Esophagus squamous epithelium (tissue), 5 donors: ENCODE measurements at places on chromosomes 6 and 20. TPM values are rescaled to one million over a fixed set of nuclear protein-coding genes. Genes with fewer than 3 reads are reported as not detected.

GRCh38 chr6:146670161-146670560 is 71.4 kb downstream of the ADGB start:
- H3K4me1 ChIP-seq: no peaks in the 10 kb centered on the region
- H3K27me3 ChIP-seq: no peaks in the 10 kb centered on the region
- no peak overlapping the region for H3K4me3 ChIP-seq
- H3K36me3 ChIP-seq: no peaks in the 10 kb centered on the region

GRCh38 chr6:89027756-89028155 is 52.8 kb upstream of the PNRC1 start:
- H3K4me3 ChIP-seq: no peak overlapping the region
- peaks cover 42% of the 10 kb centered on the region for H3K4me1 ChIP-seq
- no peaks in the 10 kb centered on the region for H3K36me3 ChIP-seq
- DNase-seq: no peak

DNA sequence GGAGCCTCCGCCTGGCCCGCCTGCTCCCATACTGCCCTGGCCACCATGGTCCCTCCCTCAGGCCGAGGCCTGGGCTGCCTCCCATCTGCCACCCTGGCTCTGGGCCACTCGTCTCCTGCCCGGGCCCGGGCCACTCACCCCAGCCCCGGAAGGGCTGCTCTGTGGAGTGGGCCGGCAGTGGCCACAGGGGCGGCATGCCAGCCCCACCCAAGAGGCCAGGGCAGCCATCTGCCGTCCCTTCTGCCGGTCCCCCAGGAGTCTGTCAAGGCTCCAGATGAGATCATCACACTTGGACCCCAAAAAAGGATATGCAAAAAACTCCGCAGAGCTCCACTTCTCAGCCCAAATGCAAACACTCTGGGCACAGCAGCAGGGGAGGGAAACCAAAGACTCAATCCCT is 23.8 kb upstream of the TLDC2 start:
- peak overlapping the region; percentile 51 for H3K4me3 ChIP-seq
- H3K27me3 ChIP-seq: no peaks in the 10 kb centered on the region
- DNase-seq: no peak
- peaks cover 2% of the 10 kb centered on the region for H3K36me3 ChIP-seq
- peak overlapping the region; percentile 86 for H3K27ac ChIP-seq
- peaks cover 81% of the 10 kb centered on the region for H3K4me1 ChIP-seq

GRCh38 chr6:143810745-143811144 is 32.4 kb upstream of the LTV1 start:
- H3K27me3 ChIP-seq: no peaks in the 10 kb centered on the region
- no peak overlapping the region for H3K27ac ChIP-seq

GRCh38 chr20:13644010-13644409 is 5.3 kb upstream of the TASP1 start:
- no peak for DNase-seq
- no peak overlapping the region for H3K27ac ChIP-seq
- no peaks in the 10 kb centered on the region for H3K27me3 ChIP-seq
- no peak overlapping the region for H3K4me3 ChIP-seq

DNA sequence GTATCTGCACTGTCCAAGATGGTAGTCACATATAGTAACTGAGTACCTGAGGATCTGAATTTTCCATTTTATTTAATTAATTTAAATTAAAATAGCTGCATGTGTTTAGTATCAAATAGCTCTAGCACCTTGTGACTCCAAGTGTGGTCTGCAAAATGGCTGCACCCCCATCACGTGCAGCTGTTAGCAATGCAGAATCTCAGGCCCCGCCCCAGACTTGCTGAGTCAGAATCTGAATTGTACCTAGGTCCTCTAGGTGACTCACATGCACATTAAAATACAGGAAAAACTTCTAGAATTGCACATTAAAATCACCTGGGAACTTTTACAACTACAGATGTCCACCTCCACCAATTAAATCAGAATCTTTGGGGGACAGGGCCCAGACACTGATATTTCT is 19.2 kb upstream of the FAM83C start:
- no peaks in the 10 kb centered on the region for H3K36me3 ChIP-seq
- no peaks in the 10 kb centered on the region for H3K27me3 ChIP-seq
- no peak for DNase-seq
- H3K27ac ChIP-seq: peak overlapping the region; percentile 48
- H3K4me1 ChIP-seq: peaks cover 24% of the 10 kb centered on the region

GRCh38 chr6:111566873-111567517 is 38.7 kb downstream of the TRAF3IP2 start:
- no peak overlapping the region for H3K4me3 ChIP-seq
- H3K27me3 ChIP-seq: no peaks in the 10 kb centered on the region
- peaks cover 3% of the 10 kb centered on the region for H3K36me3 ChIP-seq
- no peak for DNase-seq
- peaks cover 48% of the 10 kb centered on the region for H3K4me1 ChIP-seq

The GRM1 gene
- total RNA-seq: not detected

- H3K4me1 ChIP-seq: peaks cover 18% of the 10 kb centered on the region
- H3K27ac ChIP-seq: no peak overlapping the region
- no peak overlapping the region for H3K4me3 ChIP-seq
- no peaks in the 10 kb centered on the region for H3K36me3 ChIP-seq
Measured at GRCh38 chr6:137798261-137798660, 68.8 kb upstream of the TNFAIP3 start.

DNA sequence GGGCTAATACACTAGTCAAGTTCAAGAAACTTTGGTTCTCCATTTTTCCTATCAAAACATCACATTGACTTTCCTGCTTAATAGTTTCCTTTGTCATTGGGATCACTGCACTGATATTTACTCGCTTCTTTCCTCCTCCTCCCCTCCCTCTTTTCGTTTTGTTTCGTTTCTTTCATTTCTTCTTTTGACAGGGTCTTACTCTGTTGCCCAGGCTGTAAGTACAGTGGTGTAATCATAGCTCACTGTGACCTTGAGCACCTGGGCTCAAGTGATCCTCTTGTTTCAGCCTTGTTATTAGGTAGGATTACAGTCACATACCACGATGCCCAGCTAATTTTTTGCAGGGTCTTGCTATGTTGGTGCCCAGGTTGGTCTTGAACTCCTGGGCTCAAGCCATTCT is 12.3 kb downstream of the PAQR8 start:
- H3K36me3 ChIP-seq: no peaks in the 10 kb centered on the region
- no peak overlapping the region for H3K27ac ChIP-seq
- no peak overlapping the region for H3K4me3 ChIP-seq
- no peaks in the 10 kb centered on the region for H3K27me3 ChIP-seq
- H3K4me1 ChIP-seq: peaks cover 7% of the 10 kb centered on the region
- no peak for DNase-seq

The AGER gene
- 0.59 TPM for total RNA-seq

DNA sequence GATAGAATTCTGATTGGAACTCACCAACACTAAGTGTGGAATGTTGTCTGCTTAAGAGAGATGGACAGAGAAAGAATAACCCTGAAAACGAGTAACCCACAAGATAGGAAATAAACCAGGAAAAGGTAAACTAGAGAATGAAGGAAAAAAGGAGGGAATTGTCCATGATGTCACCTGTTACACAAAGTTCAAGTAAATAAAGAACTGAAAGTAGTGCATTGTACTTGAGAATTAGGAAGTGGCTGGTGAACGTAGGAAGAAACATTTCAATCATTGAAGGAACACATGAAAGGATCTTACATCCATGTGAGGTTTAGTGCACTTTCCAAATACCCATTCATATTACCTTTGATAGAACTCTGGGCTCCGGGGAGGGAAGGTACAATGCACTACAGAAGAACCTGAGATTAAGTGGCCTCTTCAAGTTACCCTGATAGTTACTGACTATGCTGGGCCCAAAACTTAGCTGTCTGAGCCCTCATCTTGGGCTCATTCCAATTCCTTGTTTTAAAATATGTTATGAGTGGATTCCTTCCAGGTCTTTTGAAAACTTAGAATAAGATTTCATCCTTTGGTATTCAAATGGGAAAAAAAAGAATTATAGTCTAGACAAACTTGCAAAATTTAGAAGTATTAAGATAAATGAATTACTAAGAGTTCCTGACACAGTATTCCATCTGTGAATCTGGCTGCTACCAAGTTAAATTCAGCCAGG is 1.1 kb upstream of the STX7 start:
- peak overlapping the region; percentile 92 for H3K4me3 ChIP-seq
- no peaks in the 10 kb centered on the region for H3K36me3 ChIP-seq
- DNase-seq: no peak
- no peaks in the 10 kb centered on the region for H3K27me3 ChIP-seq

The ADAM33 gene
- 9.4 TPM for total RNA-seq

GRCh38 chr6:168123165-168123911 is 44.3 kb upstream of the FRMD1 start:
- DNase-seq: no peak
- H3K4me3 ChIP-seq: no peak overlapping the region
- H3K4me1 ChIP-seq: no peaks in the 10 kb centered on the region
- no peak overlapping the region for H3K27ac ChIP-seq

GRCh38 chr6:52409499-52409898 is 10.6 kb upstream of the EFHC1 start:
- H3K36me3 ChIP-seq: no peaks in the 10 kb centered on the region
- no peak overlapping the region for H3K27ac ChIP-seq
- peaks cover 8% of the 10 kb centered on the region for H3K4me1 ChIP-seq
- DNase-seq: no peak

DNA sequence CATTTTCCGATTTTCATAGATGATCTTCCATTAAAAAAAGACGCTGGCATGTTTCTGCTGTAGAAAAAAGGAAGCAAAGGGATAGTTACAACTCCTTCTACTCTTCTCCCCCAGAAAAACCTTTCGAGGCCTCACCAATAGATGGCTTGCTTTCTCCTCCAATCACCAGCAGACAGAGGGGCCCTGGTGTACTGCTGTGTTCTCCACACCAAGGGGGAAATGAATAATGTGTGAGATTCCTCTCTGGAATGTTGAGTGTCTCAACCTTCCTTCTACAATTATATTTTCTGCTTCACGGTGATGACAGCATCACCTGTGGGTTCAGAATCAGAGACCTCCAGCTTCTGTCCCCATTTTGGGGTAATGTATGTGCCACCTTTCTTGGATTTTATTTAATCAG is 185.7 kb upstream of the FLRT3 start:
- H3K27me3 ChIP-seq: no peaks in the 10 kb centered on the region
- no peak overlapping the region for H3K4me3 ChIP-seq
- no peaks in the 10 kb centered on the region for H3K4me1 ChIP-seq
- H3K27ac ChIP-seq: peak overlapping the region; percentile 75

DNA sequence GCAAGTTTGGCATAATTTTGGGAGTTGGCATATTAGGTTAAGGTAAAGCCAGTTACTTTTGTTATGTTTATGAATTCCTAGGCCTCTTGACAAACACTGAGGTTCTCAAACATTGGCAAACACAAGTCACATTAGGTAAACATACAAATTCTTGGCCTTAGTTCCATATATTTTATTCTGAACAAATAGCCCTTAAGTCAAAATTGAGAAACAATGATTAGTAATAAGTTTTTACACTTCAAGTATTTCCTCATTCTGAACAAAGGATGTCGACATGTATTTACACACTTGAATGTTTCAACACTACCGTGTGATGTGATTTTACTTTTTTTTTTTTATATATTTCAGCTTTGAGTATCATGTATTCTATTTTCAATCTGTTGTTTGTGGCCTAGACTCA is 3.8 kb upstream of the ECHDC1 start:
- DNase-seq: no peak
- H3K36me3 ChIP-seq: no peaks in the 10 kb centered on the region
- peak overlapping the region; percentile 49 for H3K27ac ChIP-seq
- H3K27me3 ChIP-seq: no peaks in the 10 kb centered on the region
- peaks cover 13% of the 10 kb centered on the region for H3K4me1 ChIP-seq
- H3K4me3 ChIP-seq: no peak overlapping the region

- no peak overlapping the region for H3K27ac ChIP-seq
- no peaks in the 10 kb centered on the region for H3K36me3 ChIP-seq
- H3K4me3 ChIP-seq: no peak overlapping the region
- no peaks in the 10 kb centered on the region for H3K27me3 ChIP-seq
- no peak for DNase-seq
Measured at GRCh38 chr20:24734139-24734538, 214.9 kb upstream of the CST7 start.

DNA sequence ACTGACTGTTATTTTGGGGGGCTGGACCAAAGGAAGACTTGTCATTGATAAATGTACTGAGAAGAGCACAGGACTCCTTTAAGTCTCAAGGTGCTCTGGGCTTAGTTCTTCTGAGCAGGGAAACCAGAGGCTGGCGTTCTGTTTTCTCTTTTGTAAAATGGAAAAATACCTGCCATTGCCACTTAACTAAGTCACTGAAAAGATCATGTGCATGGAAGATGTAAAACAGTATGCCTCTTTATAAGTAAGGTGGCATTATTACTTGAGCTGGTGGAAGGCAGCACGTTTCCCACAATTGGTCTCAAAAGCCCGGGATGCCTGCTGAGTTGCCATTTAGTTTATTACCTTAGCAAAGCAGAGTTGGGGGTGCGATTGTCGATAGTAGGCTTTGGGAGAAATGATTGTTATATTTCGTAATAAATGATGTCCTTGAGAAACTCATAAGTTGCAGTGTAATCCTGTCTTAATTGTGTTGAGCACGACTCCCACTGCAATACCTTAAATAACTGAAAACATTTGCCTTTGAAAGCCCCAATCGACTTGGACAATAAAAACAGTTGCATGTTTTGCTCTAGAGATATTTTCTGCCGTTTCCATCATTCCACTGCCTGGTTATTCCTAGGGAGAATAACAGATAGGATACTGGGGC is 3.6 kb downstream of the JARID2 start:
- H3K36me3 ChIP-seq: no peaks in the 10 kb centered on the region
- DNase-seq: no peak
- H3K27ac ChIP-seq: peak overlapping the region; percentile 99
- peak overlapping the region; percentile 90 for H3K4me3 ChIP-seq
- H3K4me1 ChIP-seq: peaks cover 27% of the 10 kb centered on the region
- no peaks in the 10 kb centered on the region for H3K27me3 ChIP-seq

The HNF4A gene
- total RNA-seq: not detected

- H3K27me3 ChIP-seq: no peaks in the 10 kb centered on the region
- no peaks in the 10 kb centered on the region for H3K36me3 ChIP-seq
- H3K4me3 ChIP-seq: no peak overlapping the region
- no peaks in the 10 kb centered on the region for H3K4me1 ChIP-seq
- no peak overlapping the region for H3K27ac ChIP-seq
- no peak for DNase-seq
Measured at GRCh38 chr6:145699462-145699861, 35.9 kb downstream of the EPM2A start.

- H3K36me3 ChIP-seq: no peaks in the 10 kb centered on the region
- H3K4me1 ChIP-seq: no peaks in the 10 kb centered on the region
- no peak for DNase-seq
- H3K27me3 ChIP-seq: no peaks in the 10 kb centered on the region
Measured at GRCh38 chr6:109671733-109672132, 19.3 kb downstream of the AK9 start.

GRCh38 chr6:133955582-133956415 is 2.8 kb downstream of the TBPL1 start:
- peaks cover 4% of the 10 kb centered on the region for H3K4me1 ChIP-seq
- H3K27ac ChIP-seq: no peak overlapping the region
- no peak overlapping the region for H3K4me3 ChIP-seq
- H3K27me3 ChIP-seq: no peaks in the 10 kb centered on the region
- DNase-seq: no peak

DNA sequence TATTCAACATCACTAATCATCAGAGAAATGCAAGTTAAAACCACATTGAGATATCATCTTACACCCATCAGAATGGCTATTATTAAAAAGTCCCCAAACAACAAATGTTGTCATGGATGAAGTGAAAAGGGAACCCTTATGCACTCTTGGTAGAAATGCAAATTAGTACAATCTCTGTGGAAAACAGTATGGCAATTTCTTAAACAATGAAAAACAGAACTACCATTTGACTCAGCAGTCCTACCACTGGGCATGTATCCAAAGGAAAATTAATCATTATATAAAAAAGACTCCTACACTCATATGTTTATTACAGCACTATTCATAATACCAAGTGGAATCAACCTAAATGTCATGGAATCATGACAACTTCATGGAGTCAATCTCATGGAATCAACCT is 611.3 kb upstream of the GJE1 start:
- H3K36me3 ChIP-seq: no peaks in the 10 kb centered on the region
- H3K4me3 ChIP-seq: no peak overlapping the region
- no peak for DNase-seq
- no peaks in the 10 kb centered on the region for H3K4me1 ChIP-seq

The SLC17A3 gene
- not detected for total RNA-seq

The MAP1LC3A gene
- total RNA-seq: 17.6 TPM
